Neural progenitor cell (in vitro differentiated cells): ENCODE measurements at places on chromosomes 4 and X. TPM values are rescaled to one million over a fixed set of nuclear protein-coding genes. Genes with fewer than 3 reads are reported as not detected.

DNA sequence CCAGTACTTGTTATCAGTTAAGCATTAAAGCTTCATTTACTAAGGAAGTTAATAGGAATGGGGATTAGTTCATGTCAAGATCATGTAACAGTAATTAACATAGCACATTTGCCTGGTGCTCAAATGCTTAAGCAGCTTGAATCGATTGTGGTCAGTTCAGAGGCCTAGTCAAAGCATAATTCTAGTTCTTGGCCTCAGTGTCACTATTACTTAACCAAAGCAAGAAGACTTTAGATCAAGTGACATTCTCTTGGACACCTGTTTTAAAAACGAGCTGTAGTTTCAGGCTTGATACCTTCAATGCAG lies 115.2 kb upstream of the BMPR1B start:
- DNase-seq = no peak

GRCh38 chrX:148049441-148049840 lies 68.3 kb downstream of the FMR1NB start:
- peak; percentile 56 for DNase-seq

DNA sequence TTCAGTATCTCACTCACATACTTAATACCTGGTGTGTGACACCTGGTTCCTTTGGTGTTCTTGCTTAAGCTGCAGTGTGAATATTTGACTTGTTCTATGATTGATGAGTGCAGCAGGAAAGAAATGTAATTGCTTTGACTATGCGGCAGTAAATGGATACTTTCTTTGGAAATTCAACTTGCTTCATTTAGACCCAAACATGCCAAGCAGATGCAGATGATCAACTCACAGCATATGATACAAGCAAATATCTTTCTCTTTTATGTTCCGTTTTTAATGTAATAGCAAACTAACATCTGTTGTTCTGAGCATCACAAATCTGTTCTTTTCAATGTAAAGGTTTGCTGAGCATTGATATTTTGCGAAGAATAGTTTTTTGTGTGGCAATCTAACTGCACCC lies 549.5 kb downstream of the C4orf33 start:
- no peak for DNase-seq

DNA sequence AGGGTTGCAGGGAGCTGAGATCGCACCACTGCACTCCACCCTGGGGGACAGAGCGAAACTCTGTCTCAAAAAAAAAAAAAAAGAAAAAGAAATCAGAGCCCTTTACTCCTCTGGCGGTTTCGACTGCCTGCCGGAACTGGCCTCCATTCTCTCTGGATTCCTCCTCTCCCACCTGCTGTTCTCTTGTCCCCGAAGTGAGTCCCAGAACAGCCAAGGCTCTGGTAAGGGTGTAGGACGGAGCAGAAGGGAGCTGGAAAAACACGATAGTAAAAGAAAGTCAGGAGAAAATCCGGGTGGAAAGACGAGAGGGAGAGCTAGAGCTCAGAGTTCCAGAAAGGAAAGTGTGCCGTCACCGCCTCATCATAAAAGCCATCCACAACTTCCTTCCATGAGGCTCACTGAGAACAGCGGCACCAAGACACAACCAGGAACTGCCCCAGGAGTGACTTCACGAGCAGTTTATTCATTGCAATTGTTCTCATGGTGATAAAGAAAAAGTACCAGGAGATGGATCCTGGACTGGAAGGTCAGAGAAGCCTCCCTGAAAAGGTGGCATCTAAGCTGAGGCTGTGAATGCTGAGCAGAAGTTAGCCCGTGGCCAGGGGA lies 12.3 kb downstream of the TLR3 start:
- peak; percentile 76 for DNase-seq

- peak; percentile 81 for DNase-seq
Measured at GRCh38 chrX:74925225-74926088, at the start of gene NEXMIF. NEXMIF (minus strand) TSS chrX:74925452.

- DNase-seq = no peak
Measured at GRCh38 chr4:102829803-102830202, 2.5 kb upstream of the UBE2D3 start.

GRCh38 chr4:2728806-2729532 lies 27.2 kb downstream of the TNIP2 start:
- no peak for DNase-seq

DNA sequence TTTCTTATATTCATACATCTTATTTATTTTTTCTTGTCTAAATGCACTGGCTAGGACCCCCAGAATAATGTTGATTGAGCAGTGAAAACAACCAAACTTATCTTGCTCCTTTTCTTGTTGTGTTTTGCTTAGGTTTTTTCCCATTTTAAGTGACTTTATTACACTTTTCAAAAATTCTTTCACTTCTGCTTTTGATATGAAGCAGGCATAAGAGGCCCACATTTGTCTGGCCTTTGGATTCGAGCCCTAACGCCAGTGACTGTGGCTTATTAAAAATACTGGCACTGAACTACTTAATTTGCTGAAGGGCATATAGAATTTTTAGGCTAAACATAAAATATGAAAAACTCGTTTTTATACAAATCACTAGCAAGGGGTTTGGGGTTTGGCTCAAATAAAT lies 197.0 kb downstream of the ASB9 start:
- no peak for DNase-seq

DNA sequence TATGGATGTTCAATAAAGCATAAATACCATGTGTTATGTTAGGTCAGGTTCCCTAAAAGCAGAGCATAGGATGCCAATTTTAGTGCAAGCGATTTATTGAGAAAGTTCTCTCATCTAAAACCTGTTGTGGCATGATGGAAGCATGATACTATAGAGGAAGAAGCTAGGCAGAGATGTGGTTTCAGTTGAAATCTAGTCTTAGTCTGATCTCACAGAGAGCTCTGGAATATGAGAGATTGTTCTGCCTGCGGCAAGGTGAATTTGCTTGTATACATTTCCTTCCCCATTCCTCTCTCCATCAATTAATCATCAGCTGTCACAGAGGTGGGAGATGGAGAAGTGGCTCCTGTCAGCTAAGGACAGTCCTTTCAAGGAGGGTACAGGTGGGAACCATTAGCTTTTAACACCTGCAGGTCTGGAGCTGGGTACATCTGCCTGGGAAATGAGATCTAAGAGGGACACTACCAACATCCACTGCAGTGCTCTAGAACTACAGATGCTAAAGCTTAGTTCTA lies 252.4 kb downstream of the CFAP299 start:
- no peak for DNase-seq

- DNase-seq = no peak
Measured at GRCh38 chr4:23759066-23759465, 130.8 kb downstream of the PPARGC1A start.

DNA sequence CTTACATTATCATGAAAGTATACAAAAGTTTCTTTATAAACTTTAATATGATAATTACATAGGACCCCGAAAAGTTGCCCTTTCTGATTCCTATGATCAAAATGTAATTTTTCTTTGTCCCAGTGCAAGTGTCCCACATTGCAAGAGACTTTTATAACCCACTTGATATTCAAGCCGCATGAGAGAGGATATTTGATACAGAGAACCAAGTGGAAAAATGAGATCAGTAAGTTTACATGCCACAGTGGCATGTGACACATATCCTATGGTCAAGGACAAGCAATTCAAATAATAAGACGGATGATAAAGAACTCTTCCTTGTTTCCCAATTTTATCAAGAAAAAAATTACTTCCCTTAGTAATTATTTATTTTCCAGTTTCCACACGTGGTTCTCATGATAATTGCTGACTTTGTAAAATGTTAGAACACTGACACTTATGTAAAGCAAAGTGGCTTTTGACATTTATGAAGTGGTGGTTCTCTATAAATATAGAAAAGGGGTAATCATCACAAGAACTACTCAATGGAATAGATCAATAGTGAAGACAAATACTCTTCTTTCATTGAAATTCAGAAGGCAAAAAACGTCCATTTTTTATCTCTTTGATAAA lies 273.7 kb upstream of the NOCT start:
- DNase-seq = no peak

- DNase-seq = no peak
Measured at GRCh38 chrX:140447150-140447549, 57.7 kb downstream of the SOX3 start.

- no peak for DNase-seq
Measured at GRCh38 chr4:16659079-16659478, 239.4 kb downstream of the LDB2 start.

DNA sequence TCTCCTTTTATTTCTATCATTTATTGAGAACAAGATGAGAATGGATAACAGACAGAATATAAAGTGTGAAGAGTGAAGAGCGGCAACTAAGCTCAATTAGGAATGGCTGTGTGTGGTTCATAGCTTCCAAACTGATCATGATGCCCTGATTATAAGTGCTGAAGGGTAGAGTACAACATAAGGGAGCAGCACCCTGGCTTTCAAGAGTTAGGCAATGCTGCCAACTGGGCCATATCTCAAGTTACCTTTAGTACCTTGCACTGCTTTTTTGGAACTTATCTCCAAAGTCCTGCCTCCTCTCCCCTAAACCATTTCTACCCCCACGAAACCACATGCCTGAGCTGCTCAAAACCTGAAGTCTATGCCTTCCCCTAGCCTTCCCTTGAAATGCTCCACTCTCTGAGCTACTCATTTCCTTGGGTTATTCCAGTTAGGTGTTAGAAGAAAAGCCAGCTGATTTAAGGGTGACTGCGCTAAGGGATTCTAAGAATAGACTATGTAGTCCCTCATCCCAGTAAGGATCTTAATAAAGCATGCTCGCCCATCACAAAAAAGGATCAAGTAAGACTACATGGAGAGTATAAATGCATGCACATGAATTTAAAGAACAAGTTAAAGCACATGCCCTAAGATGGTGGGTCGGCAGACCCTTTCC lies 29.6 kb downstream of the MED14 start:
- DNase-seq = no peak

DNA sequence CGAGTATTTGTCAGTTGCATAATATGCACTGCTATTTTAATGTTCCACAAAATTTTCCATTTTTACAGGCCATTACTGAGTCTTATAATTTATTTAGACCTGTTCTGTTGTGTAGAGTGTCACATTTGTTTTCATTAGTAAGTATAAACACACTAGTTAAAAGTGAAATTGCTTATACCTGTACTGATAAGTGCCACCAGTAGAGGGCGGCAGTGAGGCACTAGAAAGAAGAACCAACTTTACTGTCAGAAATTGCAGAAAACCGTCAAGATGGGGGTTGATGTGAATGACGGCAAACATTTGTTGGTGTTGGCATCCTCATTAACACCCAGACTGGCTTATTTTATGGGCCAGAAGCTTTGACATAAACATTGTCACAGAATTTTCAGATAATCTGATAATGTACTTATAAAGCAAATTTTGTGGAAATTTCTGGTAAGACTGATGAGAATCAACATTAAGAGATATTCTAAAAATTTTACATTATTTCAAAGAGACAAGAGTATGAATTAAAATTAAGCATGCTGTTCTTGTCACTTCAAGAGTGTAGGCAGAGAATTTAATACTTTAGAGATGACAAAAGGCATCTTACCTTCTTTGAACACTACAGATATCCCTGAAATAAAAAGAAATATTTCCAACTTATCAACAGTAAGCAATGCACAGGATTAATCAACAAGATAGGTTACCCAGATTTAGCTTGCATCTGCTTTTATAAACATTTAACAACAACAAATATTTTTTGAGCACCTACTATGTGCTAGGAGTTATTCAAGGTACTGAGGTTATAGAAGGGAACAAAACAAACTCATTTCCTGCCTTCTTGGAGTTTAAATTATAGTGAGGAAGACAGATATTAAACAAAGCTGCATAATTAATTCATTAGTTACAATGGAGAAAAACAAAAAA lies 24.9 kb downstream of the ALPK1 start:
- DNase-seq = peak; percentile 77

DNA sequence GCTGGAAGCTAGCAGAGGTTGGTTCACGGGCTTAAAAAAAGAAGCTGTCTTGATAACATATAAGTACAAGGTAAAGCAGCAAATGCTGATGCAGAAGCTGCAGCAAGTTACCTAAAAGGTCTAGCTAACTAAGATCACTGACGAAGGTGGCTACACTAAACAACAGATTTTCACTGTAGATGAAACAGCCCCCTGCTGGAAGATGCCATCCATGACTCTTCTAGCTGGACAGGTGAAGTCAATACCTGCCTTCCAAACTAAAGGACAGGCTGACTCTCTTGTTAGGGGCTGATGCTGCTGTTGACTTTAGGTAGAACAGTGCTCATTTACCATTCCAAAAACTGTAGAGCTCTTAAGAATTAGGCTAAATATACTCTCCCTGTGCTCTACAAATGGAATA lies 99.5 kb downstream of the FBXW7 start:
- no peak for DNase-seq

DNA sequence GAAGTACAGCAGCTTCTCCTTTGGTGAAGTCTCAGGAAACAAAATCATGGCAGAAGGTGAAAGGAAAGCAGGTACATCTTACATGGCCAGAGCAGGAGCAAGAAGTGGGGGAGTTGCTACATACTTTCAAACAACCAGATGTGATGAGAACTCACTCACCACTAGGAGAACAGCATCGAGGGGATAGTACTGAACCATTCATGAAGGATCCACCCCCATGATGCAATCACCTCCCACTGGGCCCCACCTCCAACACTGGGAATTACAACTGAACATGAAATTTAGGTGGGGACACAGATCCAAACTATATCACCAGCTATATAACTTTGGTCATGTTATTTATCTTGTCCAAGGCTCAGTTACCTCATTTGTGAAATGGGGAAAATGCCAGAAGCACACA lies 159.4 kb downstream of the OPHN1 start:
- DNase-seq = no peak

DNA sequence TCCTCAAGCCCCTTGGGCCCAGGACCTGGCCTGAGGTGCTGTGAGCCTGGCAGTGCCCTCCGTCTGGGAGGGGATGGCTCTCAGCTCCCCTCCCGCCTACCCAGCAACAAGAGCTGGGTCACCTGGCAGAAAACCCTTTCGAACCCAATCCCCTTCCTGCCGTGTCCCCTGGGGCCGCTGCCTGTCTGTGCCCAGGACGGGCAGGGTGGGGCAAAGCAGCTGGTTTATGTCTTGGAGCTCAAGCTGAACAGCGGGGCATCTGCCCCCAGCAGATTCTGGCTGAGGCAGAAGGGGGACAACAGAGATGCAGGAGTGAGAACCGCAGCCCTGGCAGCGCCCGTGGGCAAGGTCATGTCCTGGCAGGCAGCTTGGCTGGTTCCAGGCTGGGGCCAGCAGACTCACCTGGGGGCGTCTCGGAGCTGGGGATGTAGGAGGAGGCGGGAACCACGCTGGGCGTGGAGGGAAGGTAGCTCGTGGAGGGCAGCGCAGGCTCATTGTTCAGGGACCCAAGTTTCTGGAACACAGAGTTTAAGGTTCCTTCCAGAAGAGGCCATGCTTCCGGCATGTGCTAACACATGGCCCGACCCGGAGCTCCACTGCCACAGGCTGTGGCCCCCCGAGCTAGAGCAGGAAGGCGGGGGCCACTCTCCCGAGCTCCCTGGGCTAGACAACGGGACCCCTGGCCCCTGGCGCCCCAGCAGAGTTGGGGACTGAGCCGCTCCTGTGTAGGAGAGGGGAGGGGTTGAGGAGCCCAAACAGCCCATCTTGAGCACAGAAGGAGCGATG lies 24.2 kb downstream of the NELFA start:
- DNase-seq = no peak

The STBD1 gene
- total RNA-seq = 2.5 and 5.4 TPM in 2 replicates

The MRPL1 gene
- 28.8 and 48.5 TPM in 2 replicates for total RNA-seq

The GLRA2 gene
- not detected in 2 replicates for total RNA-seq

The AMOT gene
- 3.8 and 7.5 TPM in 2 replicates for total RNA-seq

The DOK7 gene
- 0.22 TPM in 1 of 2 replicates, not detected in the other for total RNA-seq

The TMPRSS11B gene
- total RNA-seq = not detected in 2 replicates

The SHROOM3 gene
- total RNA-seq = 36.6 and 52.7 TPM in 2 replicates

The NSUN7 gene
- 29.1 and 37.4 TPM in 2 replicates for total RNA-seq

The LRIT3 gene
- 0.09 and 0.15 TPM in 2 replicates for total RNA-seq

The GASK1B gene
- total RNA-seq = not detected in 2 replicates

The GC gene
- total RNA-seq = not detected in 2 replicates

The PSAPL1 gene
- 0.06 TPM in 1 of 2 replicates, not detected in the other for total RNA-seq
